ENCODE measurements at places on chromosomes 7 and 10.

- DNase-seq: peak; percentile 34
Observed at GRCh38 chr7:51006483-51007235, 224.0 kb upstream of the GRB10 start.

DNA sequence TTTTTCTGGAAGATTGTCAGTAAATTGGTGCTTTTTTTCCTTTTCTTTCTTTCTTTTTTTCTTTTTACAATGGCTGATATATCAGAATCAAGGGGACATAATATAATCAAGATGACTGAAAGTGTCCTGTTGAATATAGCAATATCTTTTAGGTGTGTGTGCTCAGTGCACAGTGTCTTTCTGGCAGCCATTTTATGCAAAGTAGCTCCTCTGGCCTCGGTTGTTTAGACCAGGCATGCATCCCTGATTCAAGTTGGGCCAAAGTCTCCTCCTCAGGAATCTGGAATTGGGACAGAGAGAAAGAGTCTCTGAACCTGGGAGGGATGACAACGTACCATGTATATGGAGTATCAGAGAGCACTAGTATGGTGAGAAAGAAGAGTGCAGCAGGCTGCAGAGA, 49.0 kb upstream of the MTPN start:
- DNase-seq: no peak

- DNase-seq: no peak
Observed at GRCh38 chr7:16708980-16709379, 44.6 kb upstream of the TSPAN13 start.

GRCh38 chr10:79243181-79244067, 103.8 kb upstream of the PPIF start:
- peak; percentile 94 for DNase-seq
